CD4-positive, alpha-beta T cell treated with Interleukin-10 for 1 hour (primary cell): ENCODE measurements at places on chromosomes 12 and 14.
A peak's percentile ranks its signal among the peaks of the same experiment; 100 is the strongest.

GRCh38 chr14:102154821-102155549 is 15.3 kb downstream of the WDR20 start:
- DNase-seq, result no peak

- peak; percentile 1 for DNase-seq
Measured at GRCh38 chr12:63752283-63752682, 27.4 kb upstream of the RXYLT1 start.

DNA sequence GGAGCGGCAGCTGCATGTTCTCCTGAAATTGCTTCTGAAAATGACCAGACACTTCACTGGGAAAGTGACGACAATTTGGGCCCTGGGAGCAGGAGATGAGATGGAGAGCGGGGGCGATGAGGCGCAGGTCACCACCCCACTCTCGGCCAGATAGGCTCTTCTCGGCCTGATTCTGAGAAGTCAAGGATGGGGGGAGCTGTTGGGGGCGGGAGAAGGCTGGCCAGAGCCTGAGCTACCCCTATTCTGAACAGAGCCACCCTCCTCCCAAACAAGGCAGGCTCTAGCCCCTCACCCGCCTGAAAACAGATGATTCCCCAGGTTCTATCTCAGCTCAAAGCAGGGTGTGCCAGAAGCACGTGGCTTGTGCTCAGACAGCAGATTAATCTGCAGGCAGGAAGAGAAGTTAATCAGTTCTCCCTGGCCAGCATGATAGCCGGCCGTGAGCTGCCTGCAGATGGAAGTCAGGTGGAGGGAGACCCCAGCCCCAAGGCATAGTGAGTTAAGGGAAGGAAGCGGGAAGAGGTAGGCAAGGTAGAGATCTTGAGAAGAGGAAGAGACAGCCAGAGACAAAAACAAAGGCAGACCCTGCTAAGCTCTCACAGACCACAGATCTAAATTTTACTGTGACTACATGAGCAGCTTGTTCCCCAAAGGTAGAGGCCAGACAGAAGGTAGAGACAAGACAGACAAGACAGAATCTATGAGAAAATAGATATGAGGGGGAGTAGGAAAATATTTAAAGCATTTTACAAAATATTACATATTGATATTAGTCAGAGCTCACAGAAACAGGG is 10.9 kb upstream of the TAC3 start:
- no peak for DNase-seq

- peak; percentile 60 for DNase-seq
Measured at GRCh38 chr12:108856428-108857157, 790 bp downstream of the SSH1 start.

DNA sequence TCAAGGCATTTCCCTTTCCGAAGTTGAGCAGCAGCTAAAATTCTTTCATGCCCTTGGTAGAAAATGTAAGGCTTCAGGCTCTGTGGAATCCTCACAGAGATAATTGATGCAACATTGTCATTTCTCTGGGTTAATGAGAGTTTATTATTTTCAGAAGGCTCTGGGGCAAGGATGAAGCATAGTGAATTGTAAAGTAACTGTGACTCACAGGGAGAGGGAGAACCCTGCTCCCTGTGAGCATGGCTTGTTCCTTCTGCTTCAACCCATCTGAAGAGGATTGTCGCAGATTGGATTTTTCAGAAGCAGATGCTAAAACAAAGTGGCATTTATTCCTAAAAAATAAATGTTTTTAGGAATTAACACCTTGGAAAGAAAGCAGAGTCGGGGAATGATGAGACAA is 41.2 kb downstream of the APOBEC1 start:
- no peak for DNase-seq

DNA sequence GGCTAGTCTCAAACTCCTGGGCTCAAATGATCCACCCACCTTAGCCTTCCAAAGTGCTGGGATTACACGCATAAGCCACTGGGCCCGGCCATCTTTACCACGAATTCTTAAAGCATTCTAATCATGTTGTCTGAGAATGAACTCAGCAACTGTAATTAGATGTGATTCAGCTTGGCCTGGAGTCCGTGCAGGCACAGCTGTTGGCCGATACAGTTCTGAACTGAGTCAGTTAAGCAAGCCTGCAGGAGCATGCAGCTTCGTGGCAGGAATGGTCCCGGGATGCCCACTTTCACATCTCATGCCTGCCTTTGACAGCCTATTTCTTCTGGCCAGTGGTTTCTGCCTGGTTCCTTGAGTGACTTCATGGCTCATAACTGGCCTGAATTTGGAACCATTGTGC is 194.1 kb downstream of the ANO6 start:
- no peak for DNase-seq

GRCh38 chr14:102028733-102029132 is 58.1 kb downstream of the HSP90AA1 start:
- no peak for DNase-seq

GRCh38 chr12:78316631-78317468 is 486.2 kb downstream of the NAV3 start:
- DNase-seq, result no peak

GRCh38 chr12:89801284-89801683 is 92.6 kb upstream of the ATP2B1 start:
- no peak for DNase-seq
